H7 (cell line): ENCODE measurements at places on chromosomes 12 and 14.

GRCh38 chr14:61279082-61279481, 2.1 kb downstream of the TMEM30B start:
- no peak for DNase-seq

DNA sequence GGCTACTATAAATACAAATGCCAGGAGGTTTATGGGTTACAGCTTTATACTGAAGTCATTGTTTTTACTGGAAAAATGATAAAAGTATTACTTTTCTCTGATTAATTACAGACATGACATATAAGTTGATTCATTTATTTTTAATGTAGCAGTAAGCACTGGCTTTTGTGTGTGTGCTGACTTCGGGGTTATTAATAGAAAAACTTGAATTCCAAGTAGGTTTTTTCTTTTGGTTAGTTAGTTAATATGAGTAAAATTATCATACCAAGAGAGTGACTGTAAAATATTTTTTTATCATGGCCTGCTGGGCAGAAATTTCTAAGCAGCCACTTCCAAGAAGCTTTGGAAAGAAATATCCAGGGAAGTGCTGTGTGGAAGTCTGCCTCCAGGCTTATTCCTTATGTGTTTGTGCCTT, 56.4 kb downstream of the IFT81 start:
- DNase-seq: no peak

- DNase-seq: no peak
Measured at GRCh38 chr14:69263364-69263763, 3.4 kb downstream of the GALNT16 start.

DNA sequence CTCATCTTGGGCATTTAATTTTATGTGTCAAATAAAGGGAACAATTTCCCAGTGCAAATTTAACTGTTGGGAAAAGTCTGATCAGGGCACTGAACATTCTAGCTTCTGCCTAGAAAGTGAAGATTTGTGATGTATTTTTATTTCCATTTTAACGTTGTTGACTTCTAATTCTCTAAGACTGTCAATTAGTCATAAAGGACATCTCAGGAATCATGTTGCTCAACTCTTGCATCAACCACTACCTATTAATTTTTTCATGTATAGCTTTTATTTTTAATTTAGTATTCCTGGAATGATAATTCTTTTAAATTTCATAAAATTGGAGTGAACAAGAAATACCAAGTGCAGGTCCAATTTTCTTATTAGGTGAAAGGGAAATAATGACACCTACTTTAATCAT, 87.9 kb upstream of the METAP2 start:
- no peak for DNase-seq

DNA sequence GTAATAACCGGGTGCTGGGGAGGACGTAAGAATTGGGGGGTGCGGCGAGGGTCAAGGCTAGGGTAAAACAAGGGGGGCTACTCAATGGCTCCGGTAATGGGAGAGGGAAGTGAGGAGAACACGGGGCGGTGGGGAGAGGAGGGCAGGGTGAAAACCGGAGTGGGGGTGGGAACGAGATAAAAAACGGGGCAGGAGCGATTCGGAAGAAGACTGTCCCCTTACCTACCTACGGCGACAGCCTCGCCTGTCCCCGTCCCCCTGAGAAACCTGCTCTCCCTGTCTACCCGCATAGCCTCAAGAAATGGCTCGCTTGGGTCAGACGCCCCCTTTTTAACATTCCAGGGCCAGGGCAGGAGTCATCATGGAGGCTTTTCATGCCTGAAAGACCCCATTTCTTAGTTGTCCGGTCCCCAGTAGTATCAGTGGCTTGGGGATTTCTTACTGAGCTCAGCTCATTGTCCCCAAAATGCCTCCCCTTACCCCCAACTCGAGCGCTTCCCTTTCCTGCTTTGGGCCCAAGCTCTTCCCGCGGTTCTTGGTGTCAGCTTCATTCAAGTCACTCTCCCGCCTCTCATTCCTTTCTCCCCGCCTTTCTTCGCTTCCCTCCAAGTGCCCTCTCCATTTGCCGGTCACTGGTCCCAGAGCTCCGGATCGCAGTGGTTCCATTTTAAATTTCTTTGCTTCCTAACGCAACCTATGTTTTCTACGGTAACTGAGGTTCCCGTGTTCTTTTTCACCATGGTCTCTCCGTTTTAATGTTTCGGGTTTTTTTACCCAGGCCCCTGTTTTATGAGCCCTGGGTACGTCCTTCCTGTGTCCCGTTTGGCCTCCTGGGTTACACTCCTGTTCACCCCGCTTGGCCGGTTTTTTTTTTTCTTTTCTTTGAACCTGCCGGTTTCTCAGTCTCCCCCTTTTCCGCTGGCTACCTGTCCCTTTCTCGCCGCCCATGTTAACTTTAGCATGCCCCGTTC, 1.2 kb upstream of the WSB2 start:
- peak; percentile 69 for DNase-seq

DNA sequence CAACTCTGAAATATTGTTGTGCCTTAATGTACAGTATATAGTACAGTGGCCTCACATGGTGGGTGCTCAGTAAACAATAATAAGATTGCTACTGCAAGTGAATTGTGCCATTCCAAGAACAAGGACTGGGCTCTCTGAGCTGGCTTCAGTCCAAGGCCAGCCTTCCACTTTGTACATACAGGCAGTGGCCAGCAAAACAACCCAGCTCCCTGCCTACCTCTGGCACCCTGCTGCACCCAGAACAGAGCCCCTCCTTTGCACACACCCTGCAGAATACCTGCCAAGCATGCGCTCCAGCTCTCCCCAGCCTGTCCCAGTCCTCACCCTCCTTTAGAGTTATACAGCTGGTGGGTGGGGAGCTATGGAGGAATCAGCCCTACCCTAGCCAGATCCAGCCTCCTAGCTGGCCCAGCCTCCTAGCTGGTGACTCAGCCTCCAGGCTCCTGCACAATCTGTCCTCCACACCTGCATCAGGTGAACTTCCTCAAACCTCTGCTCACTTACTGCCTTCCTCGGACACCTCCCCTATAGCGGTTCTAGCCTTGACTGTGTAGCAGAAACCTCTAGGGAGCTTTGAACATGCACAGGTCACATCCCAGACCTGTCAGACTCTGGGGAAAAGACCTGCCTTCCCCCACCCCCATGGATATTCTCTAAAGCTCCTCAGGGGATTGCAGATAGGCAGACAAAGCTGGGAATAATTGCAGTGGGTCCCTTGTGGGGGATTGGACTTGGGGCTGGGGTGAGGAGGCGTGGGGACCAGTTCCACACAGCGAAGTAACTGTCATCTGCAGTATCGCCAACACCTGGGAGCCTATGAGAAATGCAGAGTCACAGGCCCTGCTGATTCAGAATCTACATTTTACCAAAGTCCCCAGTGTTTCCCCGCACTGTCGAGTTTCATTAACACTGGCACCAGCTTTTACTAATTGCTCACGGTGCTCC, 17.9 kb downstream of the ZDHHC22 start:
- DNase-seq: no peak

- no peak for DNase-seq
Measured at GRCh38 chr14:99660006-99660566, 15.2 kb downstream of the HHIPL1 start.

- peak; percentile 68 for DNase-seq
Measured at GRCh38 chr14:54652188-54652587, 85.3 kb downstream of the SAMD4A start.

DNA sequence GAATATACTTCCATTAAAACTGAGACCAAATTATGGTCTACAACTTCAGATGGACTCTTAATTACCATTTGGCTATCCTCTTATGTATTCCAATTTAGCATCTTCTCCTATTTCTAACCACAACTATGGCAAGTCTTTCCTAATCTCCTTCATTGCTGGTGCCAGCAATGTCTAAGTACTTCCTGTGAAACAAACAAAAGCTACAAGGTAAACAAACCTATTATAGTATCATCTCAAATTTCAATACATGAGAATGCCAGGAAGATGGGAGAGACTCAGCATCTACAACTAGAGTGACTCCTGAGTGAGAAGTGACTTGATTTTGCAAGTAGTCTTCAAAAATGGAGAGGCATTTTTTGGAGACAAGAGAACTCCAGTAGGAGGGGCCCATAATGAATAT, 202.9 kb upstream of the ATXN7L3B start:
- DNase-seq: no peak

DNA sequence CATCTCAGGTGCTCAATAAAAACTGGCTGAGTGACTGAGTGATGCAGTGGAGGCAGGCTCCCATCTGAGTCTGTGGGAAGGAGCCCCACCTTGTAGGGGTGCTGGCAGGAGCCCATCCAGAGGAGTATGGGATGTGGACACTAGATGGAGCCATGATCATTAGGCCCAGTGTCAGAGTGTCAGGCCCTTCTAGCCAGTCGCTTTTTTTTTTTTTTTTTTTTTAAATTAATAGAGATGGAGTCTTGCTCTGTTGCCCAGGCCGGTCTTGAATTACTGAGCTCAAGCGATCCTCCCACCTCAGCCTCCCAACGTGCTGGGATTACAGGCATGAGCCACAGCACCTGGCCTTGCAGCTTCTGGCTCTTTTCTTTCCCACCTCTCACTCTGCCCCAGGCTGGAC, 11.5 kb downstream of the RITA1 start:
- peak; percentile 92 for DNase-seq

- DNase-seq: no peak
Measured at GRCh38 chr12:39048395-39048794, 143.0 kb upstream of the CPNE8 start.

- DNase-seq: no peak
Measured at GRCh38 chr14:71228711-71229110, 321.5 kb downstream of the PCNX1 start.

DNA sequence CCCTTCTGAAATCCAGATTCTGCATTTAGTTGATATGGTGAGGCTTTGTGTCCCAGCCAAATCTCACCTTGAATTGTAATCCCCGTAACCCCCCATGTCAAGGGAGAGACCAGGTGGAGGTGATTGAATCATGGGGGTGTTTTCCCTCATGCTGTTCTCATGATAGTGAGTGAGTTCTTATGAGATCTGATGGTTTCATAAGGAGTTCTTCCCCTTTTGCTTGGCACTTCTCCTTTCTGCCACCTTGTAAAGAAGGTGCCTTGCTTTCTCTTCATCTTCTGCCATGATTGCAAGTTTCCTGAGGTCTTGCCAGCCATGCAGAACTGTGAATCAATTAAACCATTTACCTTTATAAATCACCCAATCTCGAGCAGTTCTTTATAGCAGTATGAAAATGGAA, 23.1 kb upstream of the C12orf42 start:
- DNase-seq: no peak

GRCh38 chr12:68306564-68306963, 25.6 kb downstream of the MDM1 start:
- DNase-seq: no peak

- no peak for DNase-seq
Measured at GRCh38 chr14:28088125-28088524, 678.5 kb upstream of the FOXG1 start.

GRCh38 chr12:104494137-104494792, 37.5 kb downstream of the CHST11 start:
- no peak for DNase-seq

DNA sequence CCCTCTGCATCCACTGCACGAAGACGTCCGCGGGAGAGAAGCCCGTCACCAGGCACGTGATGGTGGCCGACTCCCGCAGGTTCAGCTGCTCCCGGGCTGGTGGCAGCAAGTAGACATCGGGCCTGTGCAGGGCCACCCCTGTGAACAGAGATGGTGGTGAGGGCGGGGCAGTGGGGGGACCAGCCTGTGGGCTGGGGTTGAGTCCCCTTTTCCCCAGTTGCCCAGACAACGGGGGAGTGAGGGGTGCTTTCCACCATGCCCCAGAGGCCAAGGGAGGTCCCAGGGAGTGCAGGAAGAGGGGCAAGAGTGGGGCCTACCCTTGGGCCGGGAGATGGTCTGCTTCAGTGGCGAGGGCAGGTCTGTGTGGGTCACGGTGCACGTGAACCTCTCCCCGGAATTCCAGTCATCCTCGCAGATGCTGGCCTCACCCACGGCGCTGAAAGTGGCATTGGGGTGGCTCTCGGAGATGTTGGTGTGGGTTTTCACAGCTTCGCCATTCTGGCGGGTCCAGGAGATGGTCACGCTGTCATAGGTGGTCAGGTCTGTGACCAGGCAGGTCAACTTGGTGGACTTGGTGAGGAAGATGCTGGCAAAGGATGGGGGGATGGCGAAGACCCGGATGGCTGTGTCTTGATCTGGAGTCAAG, 328.3 kb downstream of the TMEM121 start:
- DNase-seq: peak; percentile 30

- DNase-seq: no peak
Measured at GRCh38 chr14:61343991-61344405, 22.6 kb downstream of the PRKCH start.
